Motor neuron (in vitro differentiated cells): ENCODE measurements at places on chromosomes 6 and 20. TPM values are rescaled to one million over a fixed set of nuclear protein-coding genes. Genes with fewer than 3 reads are reported as not detected.

Gene MYB
- total RNA-seq, result 0.22 TPM in 1 of 2 replicates, not detected in the other

GRCh38 chr6:38146021-38146733 lies 326.6 kb downstream of the ZFAND3 start:
- no peak for ATAC-seq

DNA sequence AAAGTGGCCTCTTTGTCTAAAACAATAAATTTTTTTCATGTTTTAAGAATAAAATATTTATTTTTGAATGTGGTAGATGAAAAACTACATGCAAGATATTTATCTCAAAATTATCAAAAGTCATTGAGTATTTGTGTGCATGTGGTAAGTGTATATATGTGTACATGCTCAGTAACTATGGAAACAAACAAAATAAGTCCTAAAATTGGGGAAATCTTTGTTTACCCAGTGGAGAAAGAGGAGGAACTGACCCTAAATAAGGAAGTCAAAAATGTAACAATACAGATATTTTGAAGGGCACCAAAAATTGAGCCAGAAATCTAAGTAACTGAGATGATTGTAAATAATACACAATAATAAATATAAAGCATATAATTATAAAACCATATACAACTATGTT lies 639.2 kb downstream of the MAFB start:
- ATAC-seq, result no peak

DNA sequence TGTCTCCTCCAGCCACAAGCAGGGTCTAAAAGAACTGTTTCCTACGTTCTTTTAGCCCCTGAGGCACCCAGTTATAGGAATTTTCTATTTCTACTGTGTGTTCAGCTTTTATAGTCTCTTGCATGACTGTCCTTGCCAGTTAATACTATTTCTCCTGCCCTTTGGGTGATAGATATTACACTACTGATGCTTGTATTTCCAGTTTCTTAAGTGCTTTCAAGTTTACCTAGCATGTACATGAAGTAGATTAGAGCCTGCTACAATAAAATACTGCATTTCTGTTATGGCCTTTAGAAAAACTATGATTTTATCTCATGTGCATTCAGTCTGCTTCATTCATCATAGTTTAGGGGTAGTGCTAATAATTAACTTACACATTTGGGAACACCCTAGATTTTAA lies 89.6 kb downstream of the FOXO3 start:
- no peak for ATAC-seq

GRCh38 chr6:157449610-157450009 lies 68.6 kb downstream of the ZDHHC14 start:
- ATAC-seq, result no peak

Gene RNF217
- 23.4 and 25.9 TPM in 2 replicates for total RNA-seq

Gene PKIB
- 0.27 and 0.41 TPM in 2 replicates for total RNA-seq

GRCh38 chr6:165846123-165846966 lies 183.3 kb upstream of the PDE10A start:
- no peak for ATAC-seq

DNA sequence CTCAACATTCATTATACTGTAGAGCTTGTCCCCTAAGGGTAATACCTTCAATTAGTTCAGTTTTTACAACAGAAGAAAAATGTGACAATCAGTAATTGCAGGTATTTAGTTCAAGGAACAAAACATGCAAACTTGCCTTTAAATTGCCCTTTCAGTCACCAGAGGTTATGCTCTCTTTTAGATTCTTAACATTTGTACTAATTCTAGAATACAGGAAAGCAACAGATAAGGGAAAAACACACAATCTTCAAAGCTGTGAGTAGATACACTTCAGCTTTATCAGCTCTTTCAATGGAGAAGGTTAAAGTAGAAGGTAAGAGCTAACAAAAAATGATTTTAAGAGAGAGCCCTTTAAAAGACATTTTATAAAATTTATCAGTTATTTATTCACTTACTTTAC lies 173.1 kb downstream of the HS3ST5 start:
- ATAC-seq, result no peak
